DMS53 (cell line): ENCODE measurements at places on chromosomes 2 and 18.

DNA sequence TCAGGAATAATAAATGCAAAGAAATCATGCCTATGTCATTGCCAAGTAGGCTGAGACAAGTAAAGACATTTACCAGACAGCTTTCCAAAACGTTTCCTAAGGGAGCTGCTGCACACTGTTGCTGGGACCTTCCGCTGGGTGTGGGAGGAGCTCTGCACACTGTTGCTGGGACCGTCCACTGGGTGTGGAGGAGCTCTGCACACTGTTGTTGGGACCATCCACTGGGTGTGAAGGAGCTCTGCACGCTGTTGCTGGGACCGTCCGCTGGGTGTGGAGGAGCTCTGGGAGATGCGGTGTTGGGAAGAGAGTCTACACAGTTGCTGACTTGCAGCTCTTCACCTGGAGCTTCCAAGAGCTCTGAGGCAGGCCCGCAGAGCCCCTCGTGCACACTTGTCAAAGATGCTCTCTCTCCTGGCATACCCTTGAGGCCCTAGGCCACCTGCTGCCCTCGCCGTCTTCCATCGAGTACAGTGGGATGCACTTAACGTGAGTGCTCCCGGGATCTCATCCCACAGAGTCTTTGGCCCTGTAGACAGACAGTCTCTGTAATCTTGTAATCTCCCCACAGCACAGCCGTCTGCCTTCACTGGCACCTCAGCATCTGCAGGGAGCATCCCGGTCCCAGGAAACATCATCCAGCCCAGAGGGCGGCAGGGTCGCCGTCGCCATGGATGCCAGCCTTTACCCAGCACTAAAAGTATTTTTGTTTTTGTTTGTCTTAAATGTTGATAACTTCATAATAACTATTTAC lies 51.4 kb downstream of the TRAPPC12 start:
- DNase-seq = no peak

- no peak for DNase-seq
These were observed 735.2 kb downstream of the MBD2 start for GRCh38 chr18:53489266-53489665.

DNA sequence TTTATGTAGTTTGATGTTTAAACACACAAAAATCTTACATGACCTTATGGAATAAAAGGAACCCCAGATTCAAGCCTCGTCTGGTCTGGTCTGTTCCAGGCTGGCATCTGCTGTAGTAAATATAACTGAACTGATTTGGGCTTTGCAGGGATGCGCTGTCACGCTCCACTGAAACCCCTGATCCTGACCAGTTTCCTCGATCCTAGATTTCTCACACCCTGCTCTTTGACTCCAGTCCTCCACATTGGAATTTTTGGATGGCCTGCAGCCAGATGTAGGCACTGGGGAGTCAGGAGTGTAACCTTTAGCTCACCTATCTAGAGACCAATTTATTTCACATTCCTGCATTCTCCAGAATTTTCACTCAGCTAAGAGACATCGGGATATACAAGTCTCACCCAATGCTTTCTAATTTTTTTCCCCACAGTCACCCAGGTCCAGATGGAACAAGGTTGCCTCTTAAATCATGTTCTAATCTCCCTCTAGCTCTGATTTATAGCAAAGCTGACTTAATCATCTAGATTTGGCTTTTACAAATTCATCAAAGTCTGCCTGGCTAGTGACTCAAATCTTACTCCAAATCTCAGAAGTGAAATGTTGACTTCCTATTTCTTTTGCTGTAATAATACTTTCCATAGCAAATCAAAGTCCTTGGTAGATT lies 219.6 kb downstream of the CD226 start:
- no peak for DNase-seq

DNA sequence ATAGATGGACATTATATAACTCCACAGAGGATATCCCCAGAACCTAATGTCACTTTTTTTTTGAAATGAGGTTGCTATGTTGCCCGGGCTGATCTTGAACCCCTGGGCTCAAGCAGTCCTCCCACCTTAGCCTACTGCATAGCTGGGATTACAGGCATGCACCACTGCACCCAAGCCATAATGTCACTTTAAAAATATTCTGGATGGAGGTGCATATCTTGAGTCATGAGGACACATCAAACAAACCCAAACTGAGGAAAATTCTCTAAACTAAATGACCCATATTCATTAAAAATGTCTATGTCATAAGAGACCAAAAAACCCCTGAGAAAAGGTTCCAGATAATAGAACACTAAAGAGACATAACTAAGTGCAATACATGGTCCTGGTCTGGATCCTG lies 36.3 kb downstream of the OSGEPL1 start:
- no peak for DNase-seq

- DNase-seq = no peak
These were observed 46.3 kb downstream of the ZNF519 start for GRCh38 chr18:14085770-14086457.
